ENCODE measurements at places on chromosomes 11 and 22.

DNA sequence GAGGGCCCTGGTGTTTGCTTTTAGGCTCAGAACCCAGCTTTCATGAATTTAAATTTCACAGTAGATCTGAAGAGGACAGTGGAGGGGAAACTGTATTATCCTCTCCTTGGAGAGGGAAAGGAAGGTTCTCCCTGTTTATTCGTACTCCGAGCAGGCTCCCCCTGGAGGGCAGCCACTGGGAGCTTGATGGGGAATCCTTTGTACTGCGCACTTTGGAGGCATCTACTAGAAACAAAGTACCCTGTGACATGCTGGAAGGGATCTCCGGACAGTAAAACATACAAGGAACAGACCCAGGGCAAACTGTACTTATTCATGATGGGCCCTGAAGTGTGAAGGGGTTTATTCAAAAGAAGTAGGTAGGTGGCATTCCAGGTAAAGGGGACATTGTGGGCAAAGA lies 27.2 kb downstream of the NAV2 start:
- no peak for DNase-seq

GRCh38 chr11:100923555-100923954 lies 206.1 kb downstream of the PGR start:
- DNase-seq: no peak

GRCh38 chr11:77454867-77455655 lies 18.8 kb downstream of the PAK1 start:
- no peak for DNase-seq

GRCh38 chr22:20229916-20230775 lies 38.0 kb downstream of the RTN4R start:
- no peak for DNase-seq

DNA sequence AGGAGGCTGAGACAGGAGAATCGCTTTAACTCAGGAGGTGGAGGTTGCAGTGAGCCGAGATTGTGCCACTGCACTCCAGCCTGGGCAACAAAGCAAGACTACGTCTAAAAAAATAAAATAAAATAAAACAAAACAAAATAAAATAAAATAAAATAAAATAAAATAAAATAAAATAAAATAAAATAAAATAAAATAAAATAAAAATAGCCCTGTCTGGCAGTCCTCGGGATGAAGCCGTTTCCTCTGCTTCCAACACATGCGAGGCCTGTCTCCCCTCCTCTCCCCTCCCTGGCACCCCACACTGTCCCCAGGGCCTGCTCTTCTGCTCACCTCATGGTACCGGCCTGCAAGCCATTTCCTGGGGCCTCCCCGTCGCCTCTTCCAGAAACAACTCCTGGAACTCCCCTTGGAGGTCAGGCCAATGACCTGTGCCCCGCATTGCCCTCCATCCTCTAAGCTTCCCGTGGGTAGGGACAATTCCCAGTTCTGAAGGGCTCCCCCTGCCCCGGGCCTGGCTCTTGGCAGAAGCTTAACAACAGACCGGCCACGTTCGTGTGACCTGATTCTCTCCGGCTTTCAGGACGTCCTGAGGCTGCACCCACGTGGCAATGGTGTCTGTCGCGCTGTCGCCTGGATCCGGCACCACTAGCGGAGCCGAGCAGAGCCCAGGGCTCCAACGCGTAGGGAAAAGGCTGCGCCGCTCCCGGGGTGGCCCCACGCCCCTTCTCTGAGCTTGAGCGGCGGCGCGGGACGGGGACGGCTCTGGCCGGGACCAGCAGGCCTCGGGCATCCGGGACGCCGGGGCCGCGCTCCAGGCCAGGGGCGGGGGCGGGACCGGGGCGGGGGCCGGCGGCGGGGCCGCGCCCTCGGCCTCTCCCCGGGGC lies 456 bp upstream of the PARVB start:
- peak; percentile 30 for DNase-seq

GRCh38 chr11:10205928-10206327 lies 88.1 kb downstream of the SBF2 start:
- DNase-seq: no peak

GRCh38 chr11:84721561-84721961 lies 905.6 kb downstream of the DLG2 start:
- no peak for DNase-seq

DNA sequence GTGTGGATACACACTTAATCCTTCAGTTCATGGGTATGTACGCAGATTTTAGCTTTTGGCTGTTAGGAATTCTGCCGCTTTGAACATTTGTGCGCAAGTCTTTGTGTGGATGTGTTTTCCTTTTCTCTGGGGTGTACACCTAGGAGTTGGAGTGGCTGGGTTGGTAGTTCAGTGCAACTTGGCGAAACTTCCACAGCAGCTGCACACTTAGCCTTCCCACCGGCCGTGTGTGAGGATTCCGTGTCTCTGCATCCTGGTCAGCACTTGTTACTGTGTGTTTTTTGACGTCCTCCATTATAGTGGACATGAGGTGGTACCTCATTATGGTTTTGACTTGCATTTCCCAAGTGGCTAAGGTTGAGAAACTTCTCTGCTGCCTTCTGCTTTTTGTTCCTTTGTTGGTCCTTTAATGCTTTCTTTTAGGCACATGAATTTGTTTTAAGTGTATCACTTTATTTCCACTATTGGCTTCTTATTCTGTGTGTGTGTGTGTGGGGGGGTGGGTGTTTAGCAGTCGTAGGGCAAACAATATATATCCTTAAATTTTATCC lies 72.1 kb upstream of the SLC25A18 start:
- DNase-seq: no peak

All from activated CD4-positive, alpha-beta T cell treated with anti-CD3 and anti-CD28 coated beads, Interleukin-2, amount 10 ng/mL, durations not matched to agents 7 days and 5 days (primary cell).